ENCODE measurements at places on chromosomes 13 and 19.

DNA sequence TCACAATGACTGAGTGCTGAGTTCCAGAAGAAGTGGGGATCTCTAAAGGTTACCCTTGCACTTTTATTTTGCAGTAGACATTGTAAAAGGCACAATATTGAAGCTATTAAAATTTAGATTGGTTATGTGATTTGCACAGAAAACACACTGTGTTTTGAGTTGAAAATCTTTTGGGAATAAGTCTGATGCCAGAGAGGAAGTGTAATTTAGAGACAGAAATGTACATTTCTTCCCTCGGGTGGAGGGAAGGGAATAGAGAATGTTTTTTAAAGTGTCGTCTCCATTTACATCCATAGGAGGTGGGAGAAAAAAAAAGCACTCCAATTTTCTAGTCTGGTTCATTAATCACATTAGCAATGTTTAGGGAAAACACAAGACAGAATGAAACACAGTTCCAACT lies 465.8 kb downstream of the OLFM4 start:
- DNase-seq, result no peak
- no peaks in the 10 kb centered on the region for H3K36me3 ChIP-seq
- H3K4me3 ChIP-seq, result no peak overlapping the region
- no peaks in the 10 kb centered on the region for H3K4me1 ChIP-seq
- no peaks in the 10 kb centered on the region for H3K27me3 ChIP-seq

- no peak overlapping the region for H3K27ac ChIP-seq
- DNase-seq, result no peak
- no peak overlapping the region for H3K4me3 ChIP-seq
- H3K27me3 ChIP-seq, result no peaks in the 10 kb centered on the region
- H3K4me1 ChIP-seq, result peaks cover 60% of the 10 kb centered on the region
These were observed 15.5 kb downstream of the FRY start for GRCh38 chr13:32047088-32047487.

- no peak for DNase-seq
- no peaks in the 10 kb centered on the region for H3K27me3 ChIP-seq
- H3K27ac ChIP-seq, result peak overlapping the region; percentile 55
- peaks cover 78% of the 10 kb centered on the region for H3K4me1 ChIP-seq
- H3K4me3 ChIP-seq, result no peak overlapping the region
- H3K36me3 ChIP-seq, result peaks cover 13% of the 10 kb centered on the region
These were observed 25.1 kb downstream of the ELF1 start for GRCh38 chr13:40993987-40994386.

DNA sequence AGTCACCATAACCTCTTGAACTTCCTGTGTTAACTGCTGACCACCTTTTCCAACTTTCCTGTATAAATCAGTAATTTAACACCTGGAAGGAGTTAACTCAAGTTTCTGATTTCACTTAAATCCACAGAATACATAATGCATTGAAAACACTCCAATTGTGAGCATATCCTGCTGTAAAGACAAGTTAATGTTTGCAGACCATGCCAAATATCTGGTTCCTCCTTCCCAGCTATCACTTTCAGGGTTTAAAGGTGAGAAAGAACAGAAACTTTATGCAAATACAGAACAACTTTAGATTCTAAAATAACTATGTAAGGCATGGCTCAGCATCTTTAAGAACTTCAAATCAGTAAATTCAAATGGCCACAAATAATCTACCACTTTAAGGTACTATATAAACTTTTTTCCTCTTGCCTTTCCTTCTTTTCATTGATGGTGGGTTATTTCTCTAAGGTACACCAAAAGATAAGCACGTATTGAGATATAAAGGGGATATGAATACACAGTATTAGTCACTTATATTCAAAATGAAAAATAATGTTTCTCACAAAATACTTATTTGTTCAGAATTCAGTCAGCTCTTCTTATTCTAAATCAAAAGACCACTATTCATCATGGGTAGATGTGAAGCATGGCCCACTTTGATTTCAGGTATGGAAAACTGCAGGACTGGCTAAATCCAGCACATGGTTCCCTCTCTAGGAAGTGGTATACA lies 6.6 kb upstream of the TPTE2 start:
- no peak overlapping the region for H3K27ac ChIP-seq
- peaks cover 2% of the 10 kb centered on the region for H3K27me3 ChIP-seq
- DNase-seq, result no peak
- H3K4me3 ChIP-seq, result no peak overlapping the region

DNA sequence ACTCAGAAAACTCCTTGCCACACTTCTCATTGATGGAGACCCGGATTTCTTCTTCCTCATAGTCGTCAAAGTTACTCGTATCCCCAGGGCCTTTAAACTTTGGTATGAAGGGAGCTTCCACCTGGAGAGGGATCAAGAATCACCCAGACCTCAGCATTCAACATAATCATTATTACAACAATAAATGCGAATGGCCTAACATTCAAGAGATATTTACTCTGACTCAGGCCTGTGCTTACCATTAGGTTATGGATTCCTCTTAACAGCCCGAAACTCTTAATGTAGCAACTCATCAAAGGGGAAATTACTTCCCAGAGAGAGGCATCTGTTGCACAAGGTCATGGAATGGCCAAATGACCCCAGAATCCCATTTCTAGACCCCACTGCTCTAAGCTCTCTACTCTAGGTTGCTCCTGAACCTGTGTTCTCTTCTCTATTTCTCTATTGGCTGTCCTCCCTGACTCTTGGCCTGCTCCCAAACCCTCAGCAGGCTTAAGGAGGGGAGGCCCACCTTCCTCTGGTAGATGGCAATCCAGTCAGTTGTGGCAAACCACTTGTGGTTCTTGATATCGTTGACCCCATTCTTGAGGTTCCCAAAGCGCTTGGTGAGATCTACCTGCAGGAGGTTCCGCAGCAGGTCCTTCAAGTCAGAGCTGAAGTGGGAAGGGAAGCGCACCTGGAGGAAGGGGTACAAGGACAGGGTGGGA lies 2.7 kb upstream of the SAMD1 start:
- H3K36me3 ChIP-seq, result peaks cover 39% of the 10 kb centered on the region
- H3K27me3 ChIP-seq, result no peaks in the 10 kb centered on the region
- DNase-seq, result no peak
- H3K4me3 ChIP-seq, result peak overlapping the region; percentile 57
- H3K27ac ChIP-seq, result peak overlapping the region; percentile 23
- peaks cover 16% of the 10 kb centered on the region for H3K4me1 ChIP-seq

GRCh38 chr19:8877854-8878705 lies 45.9 kb downstream of the MBD3L1 start:
- no peak overlapping the region for H3K4me3 ChIP-seq
- DNase-seq, result no peak
- H3K4me1 ChIP-seq, result no peaks in the 10 kb centered on the region
- no peaks in the 10 kb centered on the region for H3K27me3 ChIP-seq
- H3K36me3 ChIP-seq, result no peaks in the 10 kb centered on the region

DNA sequence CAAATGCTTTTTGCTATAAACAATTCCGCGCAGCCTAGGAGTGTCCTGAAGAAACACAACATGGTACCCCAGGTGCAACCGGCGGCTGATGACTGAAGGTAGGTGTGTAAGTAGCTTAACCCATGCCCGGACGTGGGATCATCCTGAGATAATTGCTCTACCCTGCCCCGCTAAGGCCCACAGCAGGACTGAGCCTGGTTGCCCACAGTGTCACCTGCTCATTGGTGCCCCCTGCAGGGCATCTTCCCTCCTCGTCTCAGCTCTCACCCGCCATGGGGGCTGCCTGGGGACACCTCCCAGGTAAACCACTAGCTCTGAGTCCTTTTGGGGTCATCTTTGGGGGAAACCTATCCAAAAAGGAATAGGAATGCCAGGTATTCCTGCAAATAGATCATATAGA lies 22.3 kb downstream of the TMEM161A start:
- H3K4me3 ChIP-seq, result no peak overlapping the region
- no peak for DNase-seq
- H3K36me3 ChIP-seq, result no peaks in the 10 kb centered on the region
- H3K27me3 ChIP-seq, result no peaks in the 10 kb centered on the region
- no peaks in the 10 kb centered on the region for H3K4me1 ChIP-seq
- H3K27ac ChIP-seq, result no peak overlapping the region

GRCh38 chr19:15180451-15181390 lies 20.1 kb downstream of the NOTCH3 start:
- H3K4me3 ChIP-seq, result no peak overlapping the region
- no peak overlapping the region for H3K27ac ChIP-seq
- peaks cover 6% of the 10 kb centered on the region for H3K4me1 ChIP-seq
- DNase-seq, result no peak

- no peak overlapping the region for H3K4me3 ChIP-seq
- peaks cover 73% of the 10 kb centered on the region for H3K4me1 ChIP-seq
- no peak for DNase-seq
- peaks cover 26% of the 10 kb centered on the region for H3K36me3 ChIP-seq
- H3K27ac ChIP-seq, result peak overlapping the region; percentile 67
These were observed 23.0 kb upstream of the NDFIP2 start for GRCh38 chr13:79457948-79458347.

- no peak overlapping the region for H3K4me3 ChIP-seq
- no peak overlapping the region for H3K27ac ChIP-seq
- no peaks in the 10 kb centered on the region for H3K4me1 ChIP-seq
- H3K27me3 ChIP-seq, result peaks cover 5% of the 10 kb centered on the region
- DNase-seq, result no peak
These were observed 256.9 kb downstream of the DLEU7 start for GRCh38 chr13:50586414-50587083.

GRCh38 chr19:47107202-47107952 lies 6.2 kb downstream of the ZC3H4 start:
- peak overlapping the region; percentile 99 for H3K27ac ChIP-seq
- peaks cover 64% of the 10 kb centered on the region for H3K4me1 ChIP-seq
- DNase-seq, result peak; percentile 52
- H3K27me3 ChIP-seq, result no peaks in the 10 kb centered on the region
- H3K36me3 ChIP-seq, result peaks cover 39% of the 10 kb centered on the region

DNA sequence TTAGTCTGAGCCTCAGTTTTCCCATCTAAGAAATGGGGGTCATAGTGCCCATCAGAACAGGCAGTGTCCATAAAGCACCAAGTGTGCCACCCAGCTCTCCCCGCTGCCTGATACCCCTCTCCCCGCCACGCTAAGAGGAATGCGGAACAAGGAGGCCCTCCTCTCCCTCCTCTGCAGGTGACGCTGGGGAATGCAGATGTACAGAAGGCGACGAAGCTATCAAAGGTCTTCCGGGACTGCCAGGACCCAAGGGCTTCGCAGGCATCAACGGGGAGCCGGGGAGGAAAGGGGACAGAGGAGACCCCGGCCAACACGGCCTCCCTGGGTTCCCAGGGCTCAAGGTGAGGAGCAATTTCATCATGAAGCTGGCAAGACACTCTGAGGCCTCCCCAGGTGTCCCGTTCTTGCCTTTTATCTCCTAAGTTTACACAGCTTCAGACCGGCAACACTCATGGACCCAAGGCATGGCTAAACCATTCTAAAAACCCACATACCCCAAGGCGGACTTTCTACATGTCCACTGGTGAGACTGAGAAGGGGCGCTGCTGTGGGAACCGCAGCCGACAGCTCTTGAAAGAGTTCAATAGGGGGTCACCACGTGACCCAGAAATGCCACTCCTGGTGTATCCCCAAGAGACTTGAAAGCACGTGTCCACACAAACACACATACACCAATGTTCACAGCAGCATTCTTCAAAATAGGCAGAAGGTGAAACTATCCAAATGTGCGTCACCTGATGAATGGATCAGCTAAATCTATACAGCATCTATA lies 102.7 kb downstream of the RAB20 start:
- H3K27me3 ChIP-seq, result peaks cover 12% of the 10 kb centered on the region
- H3K36me3 ChIP-seq, result no peaks in the 10 kb centered on the region
- peaks cover 6% of the 10 kb centered on the region for H3K4me1 ChIP-seq
- no peak overlapping the region for H3K4me3 ChIP-seq
- no peak for DNase-seq
- no peak overlapping the region for H3K27ac ChIP-seq

- no peaks in the 10 kb centered on the region for H3K4me1 ChIP-seq
- no peak overlapping the region for H3K4me3 ChIP-seq
- H3K36me3 ChIP-seq, result no peaks in the 10 kb centered on the region
These were observed 516.5 kb downstream of the SUCLA2 start for GRCh38 chr13:47484548-47484947.

- no peak overlapping the region for H3K4me3 ChIP-seq
- no peak for DNase-seq
- peaks cover 27% of the 10 kb centered on the region for H3K36me3 ChIP-seq
- H3K27me3 ChIP-seq, result no peaks in the 10 kb centered on the region
- H3K4me1 ChIP-seq, result no peaks in the 10 kb centered on the region
- no peak overlapping the region for H3K27ac ChIP-seq
These were observed 116.1 kb downstream of the DNAJC3 start for GRCh38 chr13:95793018-95793555.

- H3K36me3 ChIP-seq, result peaks cover 20% of the 10 kb centered on the region
- no peaks in the 10 kb centered on the region for H3K27me3 ChIP-seq
- DNase-seq, result no peak
- no peak overlapping the region for H3K27ac ChIP-seq
- no peaks in the 10 kb centered on the region for H3K4me1 ChIP-seq
These were observed 109.2 kb downstream of the FNDC3A start for GRCh38 chr13:49084961-49085360.

- no peak for DNase-seq
- H3K4me1 ChIP-seq, result peaks cover 13% of the 10 kb centered on the region
- no peak overlapping the region for H3K27ac ChIP-seq
- no peak overlapping the region for H3K4me3 ChIP-seq
- no peaks in the 10 kb centered on the region for H3K36me3 ChIP-seq
These were observed 10.6 kb upstream of the ZNF792 start for GRCh38 chr19:34974646-34975045.

DNA sequence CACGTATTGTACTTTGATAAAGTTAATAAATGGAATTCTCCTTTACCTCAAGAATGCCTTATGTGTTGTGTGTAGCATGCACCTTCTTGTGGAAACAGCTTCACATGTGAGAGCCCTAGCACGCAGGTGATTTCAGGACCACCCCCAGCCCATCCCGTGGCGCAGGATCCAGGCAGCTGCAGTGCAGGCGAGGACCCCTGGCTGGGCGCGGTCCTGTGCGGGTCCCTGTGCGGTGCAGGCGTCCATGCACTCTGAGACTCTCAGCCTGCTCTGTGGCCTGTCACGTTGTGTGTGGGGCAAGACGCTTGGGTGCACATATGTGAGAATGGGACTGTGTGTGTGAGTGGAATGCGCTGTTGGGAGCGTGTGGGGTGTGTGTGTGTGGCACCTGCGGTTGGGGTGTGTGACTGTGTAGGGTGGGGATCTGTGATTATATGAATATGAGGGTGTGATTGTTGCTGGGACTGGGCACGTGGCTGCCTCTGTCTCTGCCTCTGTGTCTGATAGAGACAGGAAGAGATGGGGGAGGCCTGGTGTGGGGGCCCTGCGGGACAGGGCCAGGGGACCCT lies 30.8 kb downstream of the WTIP start:
- H3K4me1 ChIP-seq, result no peaks in the 10 kb centered on the region
- no peaks in the 10 kb centered on the region for H3K27me3 ChIP-seq
- no peak for DNase-seq
- H3K36me3 ChIP-seq, result no peaks in the 10 kb centered on the region

- H3K27ac ChIP-seq, result no peak overlapping the region
- H3K27me3 ChIP-seq, result peaks cover 2% of the 10 kb centered on the region
- H3K36me3 ChIP-seq, result no peaks in the 10 kb centered on the region
- H3K4me1 ChIP-seq, result no peaks in the 10 kb centered on the region
- no peak overlapping the region for H3K4me3 ChIP-seq
These were observed 605.3 kb upstream of the SLC10A2 start for GRCh38 chr13:103671547-103671946.
